ENCODE measurements at places on chromosomes 4 and X.
A peak's percentile ranks its signal among the peaks of the same experiment; 100 is the strongest.

DNA sequence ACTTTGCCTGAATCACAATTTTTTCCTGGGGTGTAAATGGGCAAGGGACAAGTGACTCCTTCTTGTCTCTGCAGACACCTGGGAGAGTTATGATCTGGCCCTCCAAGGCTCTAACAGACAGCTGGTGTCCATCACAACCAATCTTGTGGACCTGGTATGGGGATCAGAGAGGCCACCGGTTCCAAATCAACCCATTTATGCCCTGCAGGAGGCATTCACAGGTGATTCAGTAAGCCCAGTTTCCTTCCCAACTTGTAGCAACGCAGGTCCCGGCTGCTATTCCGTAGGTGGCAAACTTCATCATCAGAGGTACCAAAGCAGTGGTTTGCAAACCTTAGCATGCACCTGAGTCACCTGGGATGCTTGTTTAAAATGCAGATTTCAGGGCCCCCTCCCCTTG is 8.8 kb downstream of the XPNPEP2 start:
- no peak for DNase-seq

DNA sequence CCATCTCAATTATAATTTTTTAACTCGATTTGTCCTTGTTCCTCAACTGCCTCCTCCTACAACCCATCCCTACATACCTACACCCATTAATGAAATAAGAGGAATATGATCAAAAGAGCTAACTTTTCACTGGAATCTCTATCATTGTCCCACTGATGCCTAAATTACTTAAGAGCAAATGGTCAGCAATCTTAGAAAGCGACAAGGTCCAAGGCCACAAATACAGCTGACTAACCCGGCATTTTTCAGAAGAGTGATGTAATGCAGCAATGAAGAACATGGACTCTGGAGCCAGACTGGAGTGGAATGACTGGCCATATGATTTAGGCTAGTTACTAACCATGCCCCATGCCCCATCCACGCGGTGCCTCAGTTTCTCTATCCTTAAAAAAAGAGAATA is 56.2 kb downstream of the PPA2 start:
- DNase-seq = no peak

- no peak for DNase-seq
These were observed 185.0 kb upstream of the GPRIN3 start for GRCh38 chr4:89492581-89493071.

GRCh38 chr4:65738134-65738533 is 67.8 kb upstream of the EPHA5 start:
- DNase-seq = no peak

GRCh38 chr4:158667651-158668198 is 4.0 kb downstream of the C4orf46 start:
- DNase-seq = no peak

GRCh38 chr4:1772853-1773538 is 20.1 kb upstream of the FGFR3 start:
- peak; percentile 42 for DNase-seq

GRCh38 chr4:158182736-158183135 is 9.9 kb upstream of the GASK1B start:
- DNase-seq = peak; percentile 57

DNA sequence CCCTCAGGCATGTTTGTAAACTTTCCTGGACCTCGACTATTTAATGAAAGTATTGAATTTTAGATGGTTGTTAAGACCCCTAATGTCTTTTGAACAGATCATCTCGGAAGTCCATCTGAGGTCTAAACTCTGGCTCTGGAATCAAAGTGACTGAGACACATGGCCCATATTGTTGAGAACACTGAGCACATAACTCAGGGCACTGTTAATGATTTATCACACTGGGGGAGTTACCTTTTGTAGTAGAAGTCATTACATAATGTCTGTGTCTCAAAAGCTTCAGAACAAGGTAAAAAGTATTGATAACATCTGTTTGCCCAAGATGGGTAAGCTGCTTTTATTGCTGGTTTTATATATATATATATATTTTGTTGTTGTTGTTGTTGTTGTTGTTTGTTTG is 103.4 kb upstream of the HS3ST1 start:
- no peak for DNase-seq

DNA sequence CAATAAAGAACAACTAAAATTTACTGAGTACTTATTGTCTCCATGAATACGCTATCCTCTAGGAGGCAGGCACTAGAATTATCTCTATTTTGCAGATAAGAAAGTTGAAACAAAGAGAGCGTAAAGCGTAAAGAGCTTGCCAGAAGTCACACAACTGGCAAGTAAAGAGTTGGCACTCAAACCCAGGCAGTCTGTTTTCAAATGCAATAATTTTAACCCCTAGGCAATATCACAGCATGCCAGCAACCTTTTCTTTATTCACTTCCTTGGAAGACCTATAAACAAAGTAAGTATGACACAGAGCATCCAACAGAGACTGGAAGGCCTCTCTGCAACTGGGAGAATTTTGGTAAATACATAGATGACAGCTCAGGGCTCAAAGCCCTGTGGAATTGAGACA is 23.2 kb upstream of the AMELX start:
- no peak for DNase-seq

- peak; percentile 1 for DNase-seq
These were observed 100.0 kb downstream of the ADAMTS3 start for GRCh38 chr4:72468904-72469502.

- DNase-seq = no peak
These were observed 95.0 kb downstream of the ZNF827 start for GRCh38 chr4:145843639-145844038.

DNA sequence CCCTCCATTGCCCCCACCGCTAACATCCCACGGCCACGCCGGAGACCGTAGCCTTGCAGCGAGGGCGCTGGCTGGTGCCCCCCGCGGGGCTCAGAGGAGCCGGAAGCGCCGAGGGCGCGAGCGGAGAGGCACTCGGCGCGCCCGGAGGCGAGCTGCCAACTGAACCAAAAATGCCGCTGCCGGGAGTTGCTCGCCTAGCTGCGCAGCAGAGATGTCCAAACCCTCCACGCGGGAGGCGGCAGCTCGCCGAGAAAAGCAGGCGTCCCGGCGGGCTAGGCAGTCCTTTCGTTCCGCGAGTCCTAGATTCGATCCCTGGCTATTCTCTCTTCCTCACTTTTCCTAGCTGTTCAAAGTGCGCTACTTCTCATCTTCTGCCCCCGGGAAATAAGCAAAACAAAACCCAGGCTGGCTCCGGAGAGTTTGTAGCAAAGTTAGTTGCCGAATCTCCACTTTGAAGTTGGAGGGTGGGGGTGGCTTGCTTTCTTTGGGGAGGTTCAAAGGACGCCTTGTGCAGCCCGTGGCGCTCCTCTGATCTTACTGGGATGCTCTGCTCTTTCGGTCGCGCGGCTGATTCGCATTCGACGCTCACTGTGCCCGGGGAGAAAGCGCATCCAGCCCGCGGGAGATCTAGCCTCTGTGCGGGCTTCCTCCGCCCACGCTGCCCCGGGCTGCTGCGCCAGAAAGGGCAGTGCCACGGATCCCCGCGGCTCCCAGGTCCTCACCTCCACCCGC is 723 bp downstream of the NKX6-1 start:
- DNase-seq = peak; percentile 38

GRCh38 chr4:55947254-55947882 is 1.4 kb upstream of the CEP135 start:
- no peak for DNase-seq

DNA sequence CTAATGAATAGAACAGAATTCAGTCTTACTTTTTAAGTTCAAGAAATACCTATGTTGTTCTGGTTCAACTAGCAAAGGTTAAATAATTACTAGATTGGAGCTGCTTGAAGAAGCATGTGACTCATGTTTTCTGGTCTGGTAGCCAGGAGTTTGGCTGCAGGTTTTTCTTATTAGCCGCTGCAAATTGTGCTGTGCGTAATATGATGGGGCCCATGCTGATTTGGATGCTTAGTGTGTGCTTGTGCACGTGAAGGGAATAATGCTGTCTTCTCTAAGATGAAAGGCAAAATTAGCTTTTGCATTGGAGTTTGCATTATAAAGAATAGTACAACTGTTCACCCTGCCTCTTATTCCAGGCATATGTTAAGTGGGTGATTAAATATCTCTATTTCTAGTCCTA is 219.6 kb downstream of the SNCA start:
- DNase-seq = peak; percentile 26

- DNase-seq = no peak
These were observed 125.8 kb downstream of the PPEF1 start for GRCh38 chrX:18833071-18833731.

Measured in NCI-H1105 treated with DMSO at 0.1 percent for 48 hours (cell line).